AG20443 (cell line): ENCODE measurements at places on chromosomes 3 and 15.

GRCh38 chr15:79970624-79971434 lies at the start of gene BCL2A1:
TSS of gene BCL2A1 (minus strand) at chr15:79971196. CDS start at chr15:79971119, 77 bp downstream.
- peak; percentile 72 for DNase-seq

DNA sequence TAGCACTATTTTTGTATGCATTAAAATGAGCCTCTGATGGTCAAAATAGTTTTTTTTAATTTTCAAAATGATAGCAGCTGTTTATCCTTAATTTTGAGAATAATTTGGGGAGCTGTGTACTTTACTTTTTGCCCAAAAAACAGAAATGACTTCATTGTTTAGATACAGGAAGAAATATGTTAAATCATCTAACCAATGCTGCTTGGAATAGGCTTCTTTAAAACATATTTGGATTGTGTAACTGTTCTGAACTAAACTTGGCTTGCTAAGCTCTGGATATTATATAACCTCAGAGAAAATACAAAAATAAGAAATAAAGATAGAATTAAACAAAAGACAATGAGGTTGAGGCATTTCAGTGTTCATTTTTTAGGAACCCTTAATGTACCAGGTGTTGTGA lies 119.3 kb downstream of the SERPINI1 start:
- DNase-seq = no peak

DNA sequence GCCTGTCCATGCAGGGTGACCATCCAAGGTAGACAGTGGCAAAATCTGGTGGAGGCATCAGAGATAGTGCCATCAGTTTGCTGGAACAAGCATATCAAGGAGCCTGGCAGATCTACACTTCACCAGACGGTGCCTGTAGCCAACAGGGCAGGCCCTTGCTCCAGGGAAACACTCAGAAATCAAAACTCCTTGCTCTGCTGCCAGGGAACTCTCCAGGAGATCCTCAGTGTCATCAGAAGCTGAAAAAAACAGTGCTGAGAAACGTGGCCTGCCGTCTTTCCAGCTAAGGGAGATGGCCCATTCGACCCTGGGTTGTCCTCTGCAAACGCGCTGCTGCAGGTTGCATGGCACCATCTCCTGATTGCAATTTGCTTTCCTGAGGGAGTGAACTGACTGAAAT lies 30.5 kb upstream of the ATP13A3 start:
- no peak for DNase-seq

DNA sequence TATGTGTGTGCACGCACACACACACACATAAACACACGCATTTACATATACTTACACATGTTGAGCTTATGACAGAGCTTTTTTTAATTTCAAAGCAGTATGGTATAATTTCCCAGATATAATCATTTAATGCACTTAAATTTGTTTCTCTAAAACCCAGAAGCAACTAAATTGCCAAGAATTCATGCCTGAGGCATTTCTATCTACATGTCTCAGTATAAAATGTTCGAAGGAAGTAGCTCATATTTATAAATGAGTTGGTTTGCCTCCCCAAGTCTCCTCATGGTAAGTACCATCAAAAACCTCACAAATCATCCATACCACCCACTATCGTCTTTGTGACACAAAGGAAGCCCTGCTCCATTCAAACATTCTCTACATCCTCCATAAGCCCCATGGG lies 130.6 kb downstream of the RPL22L1 start:
- DNase-seq = no peak

- DNase-seq = no peak
Measured at GRCh38 chr3:61530355-61530754, 31.0 kb upstream of the PTPRG start.

GRCh38 chr3:88137836-88138235 lies 11.9 kb upstream of the C3orf38 start:
- peak; percentile 17 for DNase-seq

DNA sequence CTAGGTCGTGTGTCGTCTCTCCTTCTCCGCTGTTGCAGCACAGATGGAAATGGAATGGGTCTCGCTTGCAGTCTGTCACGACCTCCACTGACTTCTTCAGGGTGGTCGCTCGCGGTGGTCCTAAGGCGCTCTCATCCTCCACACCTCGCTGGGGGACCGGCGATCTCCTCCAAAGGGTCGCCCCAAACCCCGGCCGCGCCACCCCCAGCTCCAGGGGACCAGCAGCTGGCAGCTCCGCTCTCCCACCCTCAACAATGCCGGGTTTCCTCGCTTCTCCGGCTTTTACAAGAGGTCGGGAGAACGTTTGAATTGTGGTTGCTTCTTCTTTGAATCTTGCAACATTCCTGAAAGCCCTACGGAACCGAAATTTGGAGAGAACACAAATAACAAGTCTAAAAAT lies 25.9 kb downstream of the SERP1 start:
- DNase-seq = no peak

DNA sequence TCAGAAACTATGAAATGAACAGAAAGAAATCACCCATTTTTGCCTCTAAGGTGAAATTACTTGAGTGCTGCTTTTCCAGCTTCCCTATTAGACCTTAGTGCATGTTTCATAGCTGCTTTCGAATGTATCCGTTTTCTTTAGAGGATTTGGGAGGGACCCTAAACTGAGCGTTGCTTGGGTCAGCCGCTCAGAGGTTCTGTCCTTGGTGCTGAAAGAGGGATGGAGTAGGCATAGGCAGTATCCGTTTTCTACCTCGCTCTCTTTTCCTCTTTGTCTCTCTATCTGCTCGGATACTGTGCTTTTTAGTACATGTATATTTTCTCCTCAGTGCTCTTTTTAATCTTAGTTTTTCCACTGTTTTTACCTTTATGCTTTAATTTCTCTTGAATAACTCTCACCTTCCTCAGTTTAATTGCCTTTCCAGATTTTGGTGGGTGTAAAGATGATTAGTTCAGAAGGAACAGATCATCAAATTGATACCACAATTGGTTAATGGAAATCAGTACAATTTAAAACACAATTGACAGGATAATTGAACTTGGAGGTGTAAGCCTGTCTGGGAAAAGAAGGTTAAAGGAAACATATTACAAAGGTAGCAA lies at the start of gene DRD3:
Gene DRD3 (minus strand): TSS at position 283 of the 599 bp plus-strand sequence. CDS start 7,060 bp downstream, outside the sequence.
- DNase-seq = peak; percentile 56

GRCh38 chr15:47415539-47415971 lies 301.8 kb upstream of the SEMA6D start:
- DNase-seq = no peak

GRCh38 chr3:17580901-17581300 lies 161.5 kb downstream of the TBC1D5 start:
- no peak for DNase-seq

DNA sequence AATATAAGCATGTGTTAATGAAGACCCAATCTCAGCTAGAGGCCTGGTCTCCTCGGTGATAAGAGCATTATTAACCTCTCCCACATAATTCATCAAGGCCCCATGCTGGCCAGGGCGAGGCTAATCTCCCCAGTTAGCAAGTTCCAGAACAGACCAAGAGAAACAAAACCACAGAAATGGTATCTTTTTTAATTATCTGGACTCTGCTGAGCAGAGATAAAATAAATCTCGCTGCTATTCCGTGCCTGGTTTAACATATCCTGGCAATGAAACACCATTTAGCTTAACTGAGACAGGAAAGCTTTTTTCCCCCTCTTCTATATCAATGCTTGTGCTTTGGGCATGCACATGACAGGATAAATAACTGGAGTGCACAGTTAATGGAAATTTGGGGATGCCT lies 72.5 kb upstream of the ARHGEF3 start:
- DNase-seq = no peak

DNA sequence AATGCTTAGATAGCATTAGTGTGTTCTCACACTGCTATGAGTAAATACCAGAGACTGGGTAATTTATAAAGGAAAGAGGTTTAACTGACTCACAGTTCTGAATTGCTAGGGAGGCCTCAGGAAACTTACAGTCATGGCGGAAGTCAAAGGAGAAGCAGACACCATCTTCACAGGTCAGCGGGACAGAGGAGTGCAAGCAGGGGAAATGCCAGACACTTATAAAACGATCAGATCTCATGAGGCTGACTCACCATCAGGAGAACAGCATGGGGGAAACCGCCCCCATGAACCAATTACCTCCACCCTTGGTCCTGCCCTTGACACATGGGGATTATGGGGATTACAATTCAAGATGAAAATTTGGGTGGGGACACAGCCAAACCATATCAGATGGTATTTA lies 381.5 kb upstream of the DPPA4 start:
- DNase-seq = no peak

DNA sequence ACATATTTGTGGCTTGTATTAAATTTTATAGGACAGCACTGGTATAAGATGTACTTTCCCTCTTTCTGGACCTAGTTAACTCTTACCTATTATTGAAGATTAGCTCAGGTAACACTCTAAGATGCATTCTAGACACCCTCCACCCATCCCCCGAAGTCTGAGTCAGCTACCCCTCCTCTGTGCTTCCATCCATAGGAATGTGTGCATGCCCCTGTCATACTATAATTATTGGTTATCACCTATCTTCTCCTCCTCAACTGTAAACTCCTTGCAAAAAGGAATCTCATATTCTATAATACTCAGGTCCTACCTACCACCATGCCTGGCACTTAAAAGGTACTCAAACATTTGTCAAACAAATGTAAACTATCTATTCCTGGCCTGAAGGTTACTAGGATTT lies 3.0 kb downstream of the PEAK1 start:
- no peak for DNase-seq

- no peak for DNase-seq
Measured at GRCh38 chr3:112638327-112639020, 2.5 kb downstream of the CCDC80 start.

GRCh38 chr3:186208296-186208989 lies 99.6 kb upstream of the ETV5 start:
- no peak for DNase-seq

- no peak for DNase-seq
Measured at GRCh38 chr15:60510006-60510405, 31.1 kb upstream of the ICE2 start.

DNA sequence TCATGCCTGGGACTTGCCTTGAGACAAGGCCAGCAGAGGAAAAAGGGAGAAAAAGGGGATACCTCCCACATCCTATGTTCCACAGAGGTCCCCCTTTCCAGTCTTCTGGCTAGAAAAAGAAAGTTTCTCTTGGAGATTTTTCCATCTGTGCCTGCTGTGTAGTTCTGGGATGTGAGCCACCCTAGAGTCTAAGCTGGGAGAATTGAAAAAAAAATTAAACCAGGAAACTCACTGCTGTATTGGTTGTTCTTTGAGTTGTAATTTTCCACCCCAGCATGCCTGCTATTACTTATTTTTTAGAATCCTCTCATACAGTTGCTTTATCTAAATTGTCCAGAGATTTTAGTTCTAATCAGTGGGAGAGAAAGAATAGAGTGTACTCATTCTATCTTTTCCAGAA lies 68.4 kb downstream of the SV2B start:
- DNase-seq = no peak

GRCh38 chr3:148600902-148601765 lies 96.6 kb upstream of the AGTR1 start:
- no peak for DNase-seq

- DNase-seq = no peak
Measured at GRCh38 chr3:117723825-117724224, 1014.2 kb downstream of the TUSC7 start.
